ENCODE measurements at places on chromosomes 5 and 9. TPM values are rescaled to one million over a fixed set of nuclear protein-coding genes. Genes with fewer than 3 reads are reported as not detected.

SHOC1 gene
- 0.15 TPM for polyA plus RNA-seq

ZFP2 gene
- 1.5 TPM for polyA plus RNA-seq

ZNF483 gene
- polyA plus RNA-seq = 0.38 TPM

FAM221B gene
- not detected for polyA plus RNA-seq

TAF11L8 gene
- not detected for polyA plus RNA-seq

ZNF354C gene
- 0.92 TPM for polyA plus RNA-seq

SKIC3 gene
- polyA plus RNA-seq = 13.7 TPM

TRAF1 gene
- 3.7 TPM for polyA plus RNA-seq

LMAN2 gene
- 92.9 TPM for polyA plus RNA-seq

FBXO10 gene
- 1.9 TPM for polyA plus RNA-seq

KIF4B gene
- polyA plus RNA-seq = not detected

All from stomach (tissue), 19 donors.